CD4-positive, alpha-beta T cell treated with Interleukin-1 beta for 1 hour (primary cell): ENCODE measurements at places on chromosomes 5 and 9.
A peak's percentile ranks its signal among the peaks of the same experiment; 100 is the strongest.

GRCh38 chr9:80651044-80651443 is 1038.3 kb downstream of the TLE1 start:
- no peak for DNase-seq

DNA sequence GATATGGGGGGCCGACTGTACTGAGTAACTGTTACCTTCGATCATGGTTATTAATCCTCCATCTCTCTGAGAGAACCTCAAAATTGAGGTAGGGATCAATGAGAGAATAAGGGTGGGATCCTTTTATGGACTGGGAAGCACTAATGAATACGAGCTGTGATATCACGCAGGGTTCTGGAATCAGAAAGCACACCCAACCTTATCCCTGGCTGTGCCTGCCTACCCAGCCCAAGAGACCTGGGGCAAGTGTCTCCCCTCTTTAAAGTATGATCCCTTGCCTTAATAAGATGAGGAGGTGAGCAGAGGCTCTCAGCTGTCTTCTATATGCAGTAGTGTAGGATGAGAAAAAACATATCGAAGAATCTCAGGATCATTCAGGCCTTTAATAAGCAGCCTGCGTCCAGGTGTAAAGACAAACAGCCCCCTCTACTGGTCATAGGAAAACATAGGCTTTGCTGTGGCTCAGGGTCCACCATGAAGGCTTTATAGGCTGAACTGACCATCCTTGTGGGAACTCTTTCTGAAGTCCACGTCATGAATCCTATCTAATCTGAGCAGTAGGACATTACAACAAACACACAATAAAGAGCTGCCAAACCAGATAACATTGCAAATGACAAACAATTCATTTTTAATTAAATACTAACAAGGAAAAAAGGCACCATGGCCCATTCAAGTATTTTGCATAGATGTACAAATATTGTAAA is 16.8 kb downstream of the NIPAL4 start:
- peak; percentile 48 for DNase-seq

- DNase-seq: no peak
Measured at GRCh38 chr5:16410338-16410737, 55.3 kb downstream of the ZNF622 start.

DNA sequence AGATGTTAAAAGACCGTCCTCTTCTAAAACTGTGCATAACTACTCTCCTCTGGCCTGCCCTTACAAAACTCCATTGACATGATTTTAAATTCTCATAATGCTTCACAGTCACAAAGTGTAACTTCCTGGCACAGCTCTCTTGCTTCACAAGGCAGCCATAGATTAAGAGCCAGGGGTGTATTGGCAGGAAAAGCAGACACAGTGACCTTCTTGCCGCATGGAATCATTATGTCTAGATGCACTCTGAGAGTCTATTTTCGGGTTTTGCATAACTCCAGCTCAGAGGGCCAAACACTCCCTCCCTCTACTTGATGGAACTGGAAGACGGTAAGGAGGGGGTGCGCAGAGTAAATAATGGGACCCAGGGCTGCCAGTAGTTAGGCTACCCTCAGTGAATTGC is 110.1 kb downstream of the MARCHF3 start:
- no peak for DNase-seq

DNA sequence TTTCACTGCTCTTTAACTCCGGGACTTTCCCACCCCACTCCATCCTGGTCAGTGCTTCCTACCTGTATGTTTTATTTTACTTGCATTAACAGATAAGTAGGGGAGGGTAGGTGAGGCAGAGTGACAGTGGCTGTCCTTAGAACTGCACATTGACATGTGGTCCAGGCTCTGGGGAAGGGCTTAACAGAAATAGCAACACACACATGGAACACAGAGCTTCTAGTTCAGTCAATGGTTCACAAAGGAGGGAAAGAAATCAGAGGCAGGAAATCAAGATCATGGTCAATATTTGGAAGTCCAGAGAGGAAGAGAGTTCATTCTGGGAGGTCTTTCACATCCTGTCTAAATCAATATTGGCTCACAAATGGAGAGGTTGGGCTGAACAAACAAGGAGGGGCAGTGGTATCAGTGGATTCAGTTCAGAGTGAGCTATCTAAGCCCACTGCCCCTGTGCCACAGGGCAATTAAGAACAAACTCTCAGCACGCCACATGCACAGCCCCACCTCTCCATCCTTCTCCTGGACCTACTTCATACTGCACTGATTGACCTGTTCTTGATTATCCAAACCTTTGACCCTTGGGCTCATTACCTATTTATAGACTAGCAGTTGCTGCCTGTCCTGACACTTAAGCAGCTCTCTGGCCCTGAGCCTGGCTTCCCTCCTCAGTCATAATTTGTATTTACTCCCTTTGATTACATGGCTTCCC is 6.2 kb upstream of the VPS13A start:
- DNase-seq: no peak

DNA sequence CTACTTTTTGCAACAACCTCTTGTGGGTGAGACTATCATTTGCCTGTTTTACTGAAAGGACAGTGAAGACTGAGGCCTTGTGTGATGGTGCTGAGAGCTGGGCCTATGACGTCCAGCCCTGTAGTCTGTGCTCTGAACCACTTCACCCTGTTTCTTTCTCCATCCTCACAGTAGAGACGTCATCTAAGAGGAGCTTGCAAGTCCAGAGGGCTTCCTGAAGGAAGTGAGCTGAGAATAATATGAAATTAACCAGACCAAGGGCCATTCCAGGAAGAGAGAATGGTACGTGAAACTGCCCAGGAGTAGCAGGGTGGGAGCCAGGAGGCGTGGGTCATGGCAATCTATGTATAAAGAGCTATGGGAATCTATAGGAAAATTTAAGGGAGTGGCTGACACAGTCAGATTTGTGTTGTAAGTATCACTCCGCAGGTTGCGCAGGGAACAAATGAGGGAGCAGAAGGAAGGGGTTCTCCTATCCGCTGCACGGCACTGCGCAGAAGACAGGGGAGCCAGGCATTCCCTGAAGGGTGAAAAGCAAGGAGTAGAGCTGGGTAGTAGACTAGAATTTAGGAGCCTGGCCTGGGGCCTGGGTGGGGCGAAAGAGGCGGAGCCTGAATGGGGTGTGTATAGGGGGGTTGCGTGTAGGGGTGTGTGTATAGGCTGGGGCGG is 596 bp upstream of the FGFR4 start:
- DNase-seq: no peak

DNA sequence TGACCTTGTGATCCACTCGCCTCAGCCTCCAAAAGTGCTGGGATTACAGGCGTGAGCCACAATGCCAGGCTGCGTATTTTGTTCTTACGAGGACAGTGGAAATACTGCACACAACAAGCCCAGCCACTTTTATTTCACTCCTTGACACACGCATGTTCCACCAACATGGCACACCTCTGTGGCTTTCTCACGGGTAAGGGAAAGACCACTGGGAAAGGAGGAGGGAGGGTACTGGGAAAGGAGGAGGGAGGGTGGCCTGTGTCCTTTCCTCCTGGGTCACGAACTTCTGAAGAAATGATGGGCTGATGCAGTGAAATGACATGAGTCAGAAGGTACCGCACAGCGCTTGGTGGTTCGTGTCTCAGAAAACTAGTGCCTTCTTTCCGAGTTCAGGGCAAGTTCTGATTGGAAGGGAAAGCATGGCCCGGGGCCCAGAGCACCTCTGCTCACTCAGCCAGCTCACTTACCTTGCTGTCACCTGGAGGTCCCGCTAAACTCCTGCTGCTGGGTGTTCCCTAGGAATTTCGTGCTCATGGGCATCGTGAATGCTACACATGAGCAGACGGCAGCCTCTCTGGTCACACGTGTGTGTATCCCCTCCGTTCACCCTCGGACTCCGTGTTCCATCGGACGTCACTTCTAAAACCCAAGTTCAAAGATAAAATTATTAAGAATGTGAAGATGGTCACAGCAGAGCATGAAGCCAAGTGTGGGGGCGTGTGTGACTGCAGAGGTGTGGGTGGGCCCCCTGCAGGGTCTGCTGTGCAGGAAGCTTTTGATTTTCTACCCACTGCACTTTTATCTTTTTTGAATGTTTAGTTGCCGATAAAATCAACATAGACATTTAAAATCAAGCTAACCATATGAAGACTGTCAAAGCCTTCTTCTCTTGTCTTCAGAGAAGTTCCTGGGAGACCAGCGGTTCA is 42.9 kb downstream of the LAMC3 start:
- no peak for DNase-seq

- no peak for DNase-seq
Measured at GRCh38 chr5:9335754-9336495, 209.9 kb downstream of the SEMA5A start.

DNA sequence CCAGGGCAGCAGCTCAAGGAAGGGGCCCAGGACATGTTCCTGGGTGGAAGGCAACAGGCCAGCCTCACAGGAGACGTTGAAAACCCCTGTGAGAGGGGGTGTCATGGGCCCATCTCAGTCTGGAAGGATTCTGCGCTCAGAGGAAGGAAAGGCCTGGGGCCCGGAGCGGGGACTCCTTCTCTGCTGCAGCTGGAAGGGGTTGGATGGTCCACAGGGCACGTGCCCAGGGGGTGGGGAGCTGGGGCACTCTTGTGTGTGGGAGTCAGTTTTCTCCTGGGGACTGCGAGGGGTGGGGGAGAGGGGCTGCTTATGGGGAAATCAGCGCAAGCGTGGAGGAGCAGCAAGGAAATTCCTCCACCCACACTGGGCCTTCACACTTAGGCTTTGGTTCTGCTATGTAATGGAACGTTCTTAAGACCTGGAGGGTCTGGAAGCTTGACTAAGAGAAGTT is 2.9 kb upstream of the LPCAT1 start:
- no peak for DNase-seq

- DNase-seq: peak; percentile 19
Measured at GRCh38 chr9:132412089-132412488, 2.1 kb downstream of the CFAP77 start.

DNA sequence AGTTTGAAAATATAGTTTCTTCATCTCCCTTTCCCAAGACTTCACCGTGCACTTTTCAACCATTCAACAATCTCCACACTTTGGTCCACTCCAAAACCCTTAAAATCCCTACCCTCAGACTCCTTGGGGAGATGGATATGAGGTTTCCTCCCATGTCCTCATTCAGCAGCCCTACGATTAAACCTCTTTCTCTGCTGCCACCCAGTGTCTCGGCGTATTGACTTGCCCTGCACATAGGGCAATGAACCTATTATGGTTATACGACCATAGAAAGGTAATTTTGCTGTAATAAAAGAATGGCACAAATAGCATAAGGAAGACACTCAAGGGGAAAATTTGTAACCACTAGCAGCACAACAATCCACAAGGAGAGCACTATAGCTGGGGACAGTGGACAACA is 803.5 kb downstream of the TLE1 start:
- no peak for DNase-seq

DNA sequence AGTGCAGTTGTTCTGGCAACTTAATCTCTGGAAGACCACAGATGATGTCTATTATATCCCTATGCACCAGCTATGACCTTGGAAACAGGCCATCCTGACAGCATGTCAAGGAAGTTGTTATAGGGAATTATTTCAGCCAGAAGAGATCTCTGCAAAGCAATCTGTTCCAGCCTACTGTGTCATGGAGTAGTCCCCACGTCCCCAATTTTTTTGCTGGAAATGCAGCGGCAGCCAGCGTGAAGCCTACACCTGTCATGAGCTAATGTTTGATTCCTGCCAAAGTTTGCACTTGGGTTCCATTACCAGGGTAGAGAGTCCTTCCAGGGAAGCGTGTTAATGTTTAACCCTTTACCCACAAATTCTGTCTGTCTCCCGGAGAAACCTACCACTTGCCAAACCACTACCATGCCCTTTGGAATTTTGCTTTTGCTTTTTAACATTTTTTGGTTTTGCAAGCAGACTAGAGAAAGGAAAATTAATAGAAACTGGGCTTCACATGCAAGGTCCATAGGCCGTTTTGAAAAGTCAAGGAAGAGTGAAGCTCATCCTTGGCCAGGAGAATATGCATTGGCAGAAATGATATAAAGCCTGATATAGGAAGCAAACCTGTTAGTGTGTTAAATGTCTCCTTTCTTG is 174.9 kb upstream of the SPRY4 start:
- DNase-seq: no peak

GRCh38 chr9:136284311-136284710 is 19.6 kb downstream of the CCDC187 start:
- no peak for DNase-seq

DNA sequence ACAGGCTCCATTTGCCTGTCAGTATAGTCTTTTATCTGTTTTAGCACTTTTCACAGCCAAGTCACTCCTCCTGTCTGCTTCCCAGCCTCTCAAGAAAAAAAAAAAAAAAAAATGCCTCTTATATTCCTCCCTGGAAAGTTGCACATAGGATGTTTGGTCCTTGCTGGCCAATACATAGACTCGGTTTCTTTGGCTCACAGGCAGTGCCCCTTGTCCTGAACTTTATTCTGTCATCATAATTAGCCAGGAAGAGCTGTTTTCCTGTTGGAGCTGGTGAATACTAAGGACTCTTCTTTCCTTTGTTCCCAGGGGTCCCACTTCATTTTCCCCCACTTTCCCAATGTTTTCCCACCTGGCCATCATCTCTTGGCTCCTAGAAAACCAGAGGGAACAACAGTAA is 191.2 kb downstream of the NR3C1 start:
- no peak for DNase-seq

- DNase-seq: no peak
Measured at GRCh38 chr5:31630931-31631330, 8.0 kb upstream of the PDZD2 start.

- peak; percentile 44 for DNase-seq
Measured at GRCh38 chr5:173925449-173926071, 37.4 kb downstream of the CPEB4 start.

- DNase-seq: no peak
Measured at GRCh38 chr5:39765366-39765765, 340.6 kb upstream of the DAB2 start.

GRCh38 chr9:115357821-115358220 is 239.9 kb upstream of the TNC start:
- DNase-seq: no peak

- no peak for DNase-seq
Measured at GRCh38 chr5:37889612-37890317, 49.9 kb upstream of the GDNF start.

- no peak for DNase-seq
Measured at GRCh38 chr9:19682397-19682796, 106.4 kb downstream of the SLC24A2 start.

- no peak for DNase-seq
Measured at GRCh38 chr5:454936-455335, 12.0 kb downstream of the EXOC3 start.
